Gastrocnemius medialis (tissue), 4 donors: ENCODE measurements at places on chromosomes 2 and 18. TPM values are rescaled to one million over a fixed set of nuclear protein-coding genes. Genes with fewer than 3 reads are reported as not detected.

DNA sequence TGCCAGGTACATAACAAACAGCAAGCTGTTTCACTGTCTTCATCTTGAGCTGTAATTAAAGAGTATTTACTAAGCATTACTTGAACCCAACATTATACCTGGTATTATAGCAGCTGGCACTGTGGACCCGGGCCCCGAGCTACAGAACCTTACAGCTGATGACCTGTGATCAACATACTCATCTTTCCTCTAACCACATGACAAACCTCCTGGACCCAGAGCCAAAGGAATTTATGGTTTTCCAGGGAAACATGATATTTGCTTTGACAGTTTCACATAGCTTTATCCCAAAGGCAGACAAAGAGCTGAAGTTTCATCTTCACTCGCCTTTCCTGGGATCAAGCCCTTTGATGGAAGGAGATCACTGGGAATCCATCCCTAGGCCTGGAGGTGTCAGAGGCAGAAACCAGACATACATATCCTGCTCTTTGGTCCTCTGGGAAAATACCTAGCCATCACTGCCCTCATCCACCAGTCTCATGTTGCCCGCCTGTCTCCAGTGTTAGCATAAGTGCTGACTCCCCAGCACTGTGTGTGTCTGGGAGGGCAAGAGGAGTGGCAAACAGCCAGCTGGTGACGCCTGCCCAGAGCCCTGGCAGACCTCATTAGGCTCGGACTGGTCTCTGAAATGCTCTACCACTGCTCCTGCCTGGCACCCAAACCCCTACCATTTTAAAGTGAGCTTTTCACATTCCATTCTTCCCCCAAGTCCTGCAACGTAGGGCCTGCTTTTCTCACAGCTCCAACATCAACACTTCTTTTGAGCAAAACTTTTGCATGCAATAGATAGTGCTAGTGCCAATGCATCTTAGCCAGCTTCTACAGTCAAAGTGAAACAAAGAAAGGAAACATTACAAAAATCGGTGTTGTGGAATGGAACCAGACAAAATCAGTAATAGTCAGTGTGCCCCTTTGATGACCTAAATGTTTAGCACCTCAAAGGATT lies 138.8 kb upstream of the CTAGE1 start:
- no peaks in the 10 kb centered on the region for H3K36me3 ChIP-seq
- H3K4me3 ChIP-seq, result no peak overlapping the region
- DNase-seq, result no peak
- H3K4me1 ChIP-seq, result peaks cover 6% of the 10 kb centered on the region
- peaks cover 18% of the 10 kb centered on the region for H3K27me3 ChIP-seq

DNA sequence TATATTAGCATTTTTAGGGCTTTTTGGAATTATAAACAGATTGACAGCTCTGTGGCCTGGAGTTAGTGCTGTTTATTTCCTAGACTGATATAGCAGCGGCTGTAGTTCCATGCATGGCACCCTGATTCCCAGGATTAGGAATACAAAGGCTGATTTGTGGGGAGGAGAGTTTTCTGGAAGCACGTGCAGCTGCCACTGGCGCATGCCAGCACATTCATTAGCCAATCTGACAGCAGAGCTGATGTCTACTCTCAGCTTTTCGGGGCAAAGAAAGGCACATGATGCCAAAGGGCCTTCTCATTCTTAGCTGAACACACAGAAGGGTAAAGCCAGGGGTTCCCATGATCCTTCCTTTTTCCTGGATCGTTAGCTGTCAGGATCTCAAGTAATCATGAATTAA lies 45.7 kb upstream of the RAPH1 start:
- DNase-seq, result no peak
- H3K4me3 ChIP-seq, result no peak overlapping the region
- H3K36me3 ChIP-seq, result no peaks in the 10 kb centered on the region
- peaks cover 19% of the 10 kb centered on the region for H3K4me1 ChIP-seq
- H3K27me3 ChIP-seq, result no peaks in the 10 kb centered on the region

DNA sequence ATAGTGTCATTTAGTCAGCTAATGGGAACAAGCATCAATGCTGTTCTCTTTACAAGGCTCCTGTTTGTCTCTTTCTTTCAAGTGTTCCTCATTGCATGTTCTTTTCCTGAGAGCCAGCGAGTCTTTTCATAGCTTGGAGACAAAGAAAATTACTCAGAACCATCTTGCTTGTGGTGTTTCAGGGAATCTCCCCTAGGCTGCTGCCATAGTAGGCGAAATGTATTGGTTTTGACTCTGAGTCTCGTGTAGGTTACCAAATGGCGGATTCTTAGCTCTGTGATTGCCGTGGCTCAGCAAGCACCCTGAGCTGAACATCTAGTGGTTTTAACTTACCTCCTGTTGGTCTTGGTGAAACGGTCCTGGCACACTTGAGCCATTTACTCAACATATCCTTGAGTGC lies 68.7 kb downstream of the RHBDD1 start:
- no peak for DNase-seq
- no peaks in the 10 kb centered on the region for H3K4me1 ChIP-seq

DNA sequence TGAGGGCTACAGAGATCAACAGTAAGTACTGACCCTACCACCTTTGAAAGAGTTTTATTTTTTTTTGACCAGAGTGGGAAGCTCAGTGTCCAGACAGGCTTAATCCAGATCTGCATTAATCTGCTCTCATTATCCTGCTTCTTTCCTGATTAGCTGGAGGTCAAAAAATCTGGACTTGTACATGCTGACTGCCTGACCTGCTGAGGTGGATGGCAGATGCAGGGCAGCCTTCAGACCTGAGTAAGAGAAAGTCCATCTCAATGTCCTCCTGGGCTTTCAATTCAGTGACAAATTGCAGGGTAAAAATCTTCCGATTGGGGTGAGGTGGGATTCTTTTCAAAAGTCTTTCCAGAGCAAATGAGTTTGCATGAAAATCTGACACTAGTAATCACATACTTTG lies 998.8 kb upstream of the PIK3C3 start:
- H3K36me3 ChIP-seq, result no peaks in the 10 kb centered on the region
- no peak overlapping the region for H3K27ac ChIP-seq
- no peaks in the 10 kb centered on the region for H3K4me1 ChIP-seq
- DNase-seq, result no peak

GRCh38 chr2:60445684-60446179 lies 107.7 kb downstream of the BCL11A start:
- no peak for DNase-seq
- no peaks in the 10 kb centered on the region for H3K4me1 ChIP-seq
- no peak overlapping the region for H3K27ac ChIP-seq
- no peaks in the 10 kb centered on the region for H3K36me3 ChIP-seq
- H3K4me3 ChIP-seq, result no peak overlapping the region

- no peaks in the 10 kb centered on the region for H3K36me3 ChIP-seq
- no peak overlapping the region for H3K27ac ChIP-seq
- H3K27me3 ChIP-seq, result no peaks in the 10 kb centered on the region
- no peaks in the 10 kb centered on the region for H3K4me1 ChIP-seq
These were observed 102.0 kb upstream of the PIEZO2 start for GRCh38 chr18:11251229-11251890.

GRCh38 chr18:8322486-8322885 lies 286.8 kb upstream of the RAB12 start:
- DNase-seq, result no peak
- H3K27me3 ChIP-seq, result no peaks in the 10 kb centered on the region
- no peaks in the 10 kb centered on the region for H3K36me3 ChIP-seq
- no peak overlapping the region for H3K27ac ChIP-seq
- H3K4me1 ChIP-seq, result peaks cover 6% of the 10 kb centered on the region

GRCh38 chr2:54611830-54612545 lies 111.5 kb upstream of the EML6 start:
- H3K36me3 ChIP-seq, result no peaks in the 10 kb centered on the region
- no peak overlapping the region for H3K4me3 ChIP-seq
- DNase-seq, result no peak
- peak overlapping the region; percentile 41 for H3K27ac ChIP-seq
- H3K4me1 ChIP-seq, result peaks cover 50% of the 10 kb centered on the region

DNA sequence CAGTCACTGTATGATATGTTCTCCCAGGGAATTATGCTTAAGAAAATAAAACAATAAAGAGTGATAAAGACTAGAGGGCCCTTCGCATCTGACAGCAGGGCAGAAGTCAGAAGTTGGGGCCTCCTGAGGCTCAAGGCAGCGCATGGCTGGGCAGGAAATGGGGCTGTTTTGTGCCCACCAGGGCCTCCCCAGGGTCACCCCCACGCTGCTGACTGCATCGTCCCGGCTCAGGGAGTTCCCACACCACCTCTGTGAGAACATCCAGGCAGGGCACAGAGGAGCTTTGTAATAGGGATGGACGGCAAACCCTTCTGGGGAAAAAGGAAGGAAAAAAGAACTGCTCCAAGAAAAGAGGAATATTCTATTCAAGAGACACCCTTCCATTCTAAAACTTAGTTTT lies 41.2 kb downstream of the PAX3 start:
- no peak overlapping the region for H3K4me3 ChIP-seq
- H3K27ac ChIP-seq, result no peak overlapping the region

DNA sequence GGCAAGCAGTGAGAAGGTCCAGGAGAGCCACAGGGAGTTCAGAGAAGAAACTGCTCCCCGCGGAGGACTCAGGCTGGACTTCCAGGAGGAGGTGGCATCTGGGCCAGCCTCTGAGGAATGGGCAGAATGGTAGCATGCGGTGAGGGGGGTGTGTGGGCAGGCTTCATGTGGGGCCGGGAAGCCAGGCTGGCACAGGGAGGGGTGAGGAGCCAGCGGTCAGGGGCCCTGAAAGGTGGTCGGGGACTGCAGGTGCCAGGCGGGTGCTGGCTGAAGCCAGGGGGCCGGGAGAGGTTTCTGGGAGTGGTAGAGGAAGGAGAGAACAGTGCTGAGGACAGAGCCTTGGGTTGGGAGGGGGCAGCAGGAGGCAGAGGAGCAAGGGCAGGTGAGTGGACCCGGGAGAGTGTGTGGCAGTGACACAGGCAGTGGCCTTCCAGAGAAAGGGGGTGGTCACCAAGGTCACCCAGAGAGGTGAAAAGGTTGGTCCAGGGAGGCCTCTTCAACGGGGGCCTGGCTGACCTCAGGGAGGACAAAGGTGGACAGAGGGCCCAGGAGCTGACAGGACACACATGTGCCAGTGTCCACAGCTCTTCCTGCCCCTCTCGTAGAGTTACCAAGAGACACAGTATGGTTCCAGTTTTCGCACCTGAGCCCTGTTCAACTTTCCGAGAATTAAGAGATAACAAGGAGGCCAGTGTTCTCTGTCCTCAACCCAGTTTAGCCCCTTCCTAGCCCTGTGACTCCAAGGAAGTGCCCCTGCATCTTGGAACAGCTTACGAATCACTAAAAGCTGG lies 101.2 kb upstream of the ASB18 start:
- H3K36me3 ChIP-seq, result no peaks in the 10 kb centered on the region
- no peak overlapping the region for H3K4me3 ChIP-seq
- H3K27ac ChIP-seq, result no peak overlapping the region

- DNase-seq, result no peak
- no peaks in the 10 kb centered on the region for H3K27me3 ChIP-seq
- H3K4me3 ChIP-seq, result no peak overlapping the region
- H3K27ac ChIP-seq, result no peak overlapping the region
These were observed 97.3 kb downstream of the SH3BP4 start for GRCh38 chr2:235049069-235049468.

- DNase-seq, result peak; percentile 36
- H3K27ac ChIP-seq, result peak overlapping the region; percentile 92
- H3K4me3 ChIP-seq, result no peak overlapping the region
- no peaks in the 10 kb centered on the region for H3K27me3 ChIP-seq
- peaks cover 70% of the 10 kb centered on the region for H3K4me1 ChIP-seq
These were observed 99.5 kb downstream of the MAPK4 start for GRCh38 chr18:50659091-50660003.

Gene CLEC4F
- not detected for total RNA-seq

Gene CXCR1
- total RNA-seq, result 0.41 TPM

Gene TUBB8B
- total RNA-seq, result not detected

Gene RAB17
- not detected for total RNA-seq

Gene ABCG8
- total RNA-seq, result not detected

Gene DPP10
- not detected for total RNA-seq
